Mucosa of gallbladder (tissue), 1 donor: ENCODE measurements at places on chromosomes 3 and 15. TPM values are rescaled to one million over a fixed set of nuclear protein-coding genes. Genes with fewer than 3 reads are reported as not detected.

Gene CYP11A1
- total RNA-seq = 0.72 TPM

DNA sequence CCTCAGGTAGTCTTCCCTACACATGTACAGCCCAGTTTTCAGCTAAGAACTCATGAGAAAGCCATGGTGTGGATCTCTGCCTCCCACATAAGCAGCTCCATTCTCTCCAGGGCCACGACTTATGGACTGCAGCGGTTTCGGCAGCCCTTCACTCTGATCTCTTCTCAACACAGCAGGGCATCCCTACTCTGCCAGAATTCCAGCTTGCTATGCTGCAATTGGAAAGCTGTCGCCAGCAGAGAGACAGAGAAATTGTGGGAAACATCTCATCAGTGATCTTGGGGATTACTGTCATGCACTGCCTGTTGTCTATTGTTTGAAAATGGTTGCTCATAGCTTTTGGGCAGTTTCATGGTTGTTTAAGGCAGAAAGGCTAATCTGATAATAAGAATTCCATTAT lies 11.9 kb upstream of the BLM start:
- no peak for DNase-seq

GRCh38 chr3:185280572-185281365 lies 26.9 kb upstream of the EHHADH start:
- DNase-seq = no peak

DNA sequence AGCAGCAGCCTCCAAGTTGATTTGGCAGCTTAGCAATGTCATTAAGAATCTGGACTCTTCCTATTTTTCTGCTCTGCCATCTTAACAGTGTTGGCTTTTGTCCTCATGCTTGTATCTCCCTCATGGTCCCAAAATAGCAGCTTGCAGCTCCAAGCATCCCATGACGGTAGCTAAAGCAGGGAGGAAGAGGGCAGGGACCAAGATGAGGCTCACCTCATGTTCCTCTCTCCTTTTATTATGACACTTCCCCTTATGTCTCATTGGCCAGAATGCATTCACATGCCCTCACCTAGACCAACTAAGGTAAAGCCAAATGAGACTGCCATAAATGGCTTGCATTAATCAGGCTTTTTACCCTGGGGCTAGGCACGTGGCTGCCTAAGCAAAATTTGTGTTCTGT lies 382.4 kb downstream of the SHQ1 start:
- DNase-seq = no peak
